NCI-H524 treated with DMSO at 0.1 percent for 48 hours (cell line): ENCODE measurements at places on chromosomes 5 and 9.
A peak's percentile ranks its signal among the peaks of the same experiment; 100 is the strongest.

GRCh38 chr5:135230251-135230925 is 168.6 kb downstream of the MACROH2A1 start:
- DNase-seq = no peak

GRCh38 chr5:37722236-37723161 is 117.3 kb downstream of the GDNF start:
- peak; percentile 96 for DNase-seq

DNA sequence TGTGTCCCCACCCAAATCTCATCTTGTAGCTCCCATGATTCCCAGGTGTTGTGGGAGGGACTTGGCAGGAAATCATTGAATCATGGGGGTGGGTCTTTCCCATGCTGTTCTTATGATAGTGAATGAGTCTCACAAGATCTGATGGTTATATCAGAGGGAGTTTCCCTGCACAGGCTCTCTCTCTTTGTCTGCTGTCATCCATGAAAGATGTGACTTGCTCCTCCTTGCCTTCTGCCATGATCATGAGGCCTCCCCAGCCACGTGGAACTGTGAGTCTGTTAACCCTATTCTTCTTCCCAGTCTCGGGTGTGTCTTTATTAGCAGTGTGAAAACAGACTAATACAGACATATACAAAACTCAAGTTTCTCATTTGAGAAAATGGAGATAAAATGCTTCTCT is 139.3 kb downstream of the FBXL7 start:
- DNase-seq = no peak

GRCh38 chr5:176944268-176944667 is 45.1 kb upstream of the HK3 start:
- DNase-seq = no peak

DNA sequence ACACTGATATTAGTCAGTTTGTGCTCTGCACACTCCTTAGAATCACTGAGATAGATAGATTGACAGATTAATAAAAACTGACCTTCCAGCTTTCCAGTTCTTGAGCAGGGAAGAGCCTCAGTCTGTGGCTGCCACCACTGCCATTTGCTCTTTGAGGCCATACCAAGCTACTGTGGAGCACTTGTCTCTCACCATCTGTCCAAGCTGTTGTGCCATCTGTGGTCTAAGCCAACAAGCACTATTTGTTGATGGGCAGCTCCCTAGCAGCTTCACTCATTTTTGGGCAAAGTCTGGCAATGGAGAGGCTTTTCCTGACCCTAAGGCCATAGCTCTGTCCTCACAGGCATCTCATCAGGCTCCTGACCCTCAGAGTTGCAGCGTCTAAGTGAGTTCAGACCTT is 30.4 kb downstream of the HTR1A start:
- peak; percentile 95 for DNase-seq

GRCh38 chr9:89154218-89154617 is 24.4 kb downstream of the SHC3 start:
- no peak for DNase-seq

DNA sequence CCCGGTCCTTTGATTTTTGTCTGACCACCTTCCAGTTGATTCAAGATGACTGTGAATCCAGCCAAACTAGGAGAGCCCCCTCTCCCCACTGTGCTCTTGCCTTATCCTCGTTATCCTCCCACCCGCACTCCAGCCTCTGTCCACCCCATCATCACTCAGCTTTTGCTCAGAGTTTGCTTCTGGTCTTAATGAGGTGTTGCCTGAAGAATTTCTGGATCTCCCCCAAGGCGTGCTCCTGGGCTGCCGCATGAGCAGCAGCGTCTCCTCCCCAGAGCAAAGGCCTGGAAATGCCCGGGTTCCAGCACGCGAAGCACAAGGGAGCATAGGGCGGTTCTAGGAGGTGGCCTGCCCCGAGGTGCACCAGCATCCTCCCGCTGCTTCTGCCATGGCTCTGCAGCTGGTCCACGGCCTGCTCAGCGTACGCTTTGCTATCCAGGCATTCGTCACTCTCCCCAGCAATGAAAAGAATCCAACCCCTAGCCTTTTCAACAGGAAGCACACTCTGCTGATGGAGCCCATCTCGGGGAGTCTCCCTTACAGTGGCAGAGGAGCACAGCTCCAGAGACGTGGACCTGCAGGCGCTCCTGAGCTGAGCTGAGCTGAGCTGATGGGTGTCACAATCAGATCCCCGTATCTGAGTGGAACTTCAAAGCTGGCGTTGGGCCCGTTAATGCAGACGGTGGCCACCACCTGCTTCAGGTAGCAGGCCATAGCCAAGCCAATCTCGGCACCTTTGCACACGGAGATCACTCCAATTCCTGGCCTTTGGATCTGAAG is 50.7 kb downstream of the BAAT start:
- no peak for DNase-seq

DNA sequence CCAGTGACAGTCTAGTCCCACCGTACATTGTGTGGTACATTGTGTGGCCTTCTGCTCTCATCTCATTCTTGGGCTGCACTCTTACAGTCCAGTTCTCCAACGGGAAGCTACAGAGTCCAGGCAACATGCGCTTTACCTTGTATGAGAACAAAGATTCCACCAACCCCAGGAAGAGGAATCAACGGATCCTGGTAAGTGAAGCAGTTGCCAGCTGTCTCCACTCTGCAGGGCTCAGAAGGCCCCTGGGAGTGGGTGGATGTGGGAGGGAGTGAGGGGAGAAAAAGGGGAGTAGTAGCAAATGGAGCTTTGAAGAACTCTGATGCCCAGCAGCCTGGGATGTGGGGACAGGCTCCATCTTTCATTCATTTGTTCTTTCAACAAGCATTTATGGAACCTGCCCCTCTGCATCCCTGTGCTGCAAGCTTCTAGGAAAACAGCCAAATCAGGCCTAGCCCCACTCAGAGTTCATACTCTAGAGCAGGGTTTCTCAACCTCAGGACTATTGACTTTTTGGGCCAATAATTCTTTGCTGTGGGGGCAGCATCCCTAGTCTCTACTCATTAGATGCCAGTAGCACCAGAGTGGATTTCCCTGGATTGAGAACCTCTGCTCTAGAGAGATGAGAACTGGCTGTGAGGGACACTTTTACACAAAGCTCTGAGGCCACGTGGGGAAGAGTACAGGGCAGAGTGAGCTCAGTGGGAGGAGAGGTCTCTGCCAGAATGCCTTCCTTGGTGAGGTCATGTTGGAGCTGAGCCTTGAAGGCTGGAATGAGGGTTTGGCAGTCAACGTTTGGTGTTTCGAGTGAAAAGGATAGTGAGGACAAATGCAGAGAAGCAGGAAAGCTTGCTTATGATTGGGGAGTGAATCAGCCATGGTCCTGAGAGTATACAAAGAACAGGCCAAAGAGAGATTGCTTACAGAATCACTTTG is 1.1 kb downstream of the POLR1E start:
- no peak for DNase-seq

- no peak for DNase-seq
Measured at GRCh38 chr5:35862126-35862525, 5.4 kb downstream of the IL7R start.

- DNase-seq = no peak
Measured at GRCh38 chr5:88551724-88552345, 283.2 kb upstream of the TMEM161B start.

- no peak for DNase-seq
Measured at GRCh38 chr5:80219391-80219790, 36.5 kb downstream of the SERINC5 start.

DNA sequence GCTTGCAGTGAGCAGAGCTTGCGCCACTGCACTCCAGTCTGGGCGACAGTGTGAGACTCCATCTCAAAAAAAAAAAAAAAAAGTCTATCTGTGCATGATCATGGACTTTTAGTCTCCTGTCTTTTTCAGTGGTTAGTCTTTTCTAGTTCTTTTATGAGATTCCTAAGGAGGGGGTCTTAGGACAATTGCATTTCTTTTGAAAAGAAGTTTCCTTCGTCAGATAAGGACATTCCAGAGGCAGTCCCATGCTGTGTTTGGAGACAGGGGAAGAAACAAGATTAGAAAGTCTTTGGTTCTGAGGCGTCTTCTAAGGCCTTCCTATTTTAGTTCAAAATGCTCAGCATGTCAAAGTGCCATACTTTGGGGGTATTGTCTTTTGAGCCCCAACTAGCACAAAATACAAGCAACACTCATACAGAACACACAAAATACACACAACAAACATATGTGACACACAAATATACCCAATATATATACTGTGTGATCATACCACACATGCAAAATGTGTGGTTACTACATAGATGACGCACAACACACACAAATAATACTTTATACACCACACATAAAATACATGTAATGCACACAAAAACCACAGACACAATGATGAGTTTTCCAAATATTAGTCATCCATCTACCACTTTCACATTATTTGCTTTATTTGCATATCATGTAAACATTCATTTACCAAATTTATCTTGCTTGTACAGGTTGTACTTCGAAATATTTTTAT is 394.5 kb downstream of the SPATA31D1 start:
- no peak for DNase-seq

DNA sequence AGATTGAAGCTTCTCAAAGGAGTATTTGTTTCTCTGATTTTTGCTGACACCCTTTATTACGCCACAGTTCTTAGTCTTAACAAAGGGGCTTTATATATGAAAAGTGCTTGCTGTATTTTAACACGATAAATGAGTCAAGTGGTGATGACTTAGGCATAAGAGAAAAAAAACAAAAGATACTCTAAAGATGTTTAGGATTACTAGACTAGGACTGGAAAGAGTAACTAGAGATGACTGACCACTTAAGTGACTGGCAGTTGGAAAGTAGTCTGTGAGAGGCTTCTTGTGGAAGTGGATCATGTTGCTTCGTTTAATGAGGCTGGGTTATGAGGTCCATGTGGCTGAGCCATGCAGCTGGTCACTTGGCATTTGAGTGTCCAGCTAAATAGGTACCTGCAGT is 69.4 kb upstream of the ACTBL2 start:
- DNase-seq = no peak

DNA sequence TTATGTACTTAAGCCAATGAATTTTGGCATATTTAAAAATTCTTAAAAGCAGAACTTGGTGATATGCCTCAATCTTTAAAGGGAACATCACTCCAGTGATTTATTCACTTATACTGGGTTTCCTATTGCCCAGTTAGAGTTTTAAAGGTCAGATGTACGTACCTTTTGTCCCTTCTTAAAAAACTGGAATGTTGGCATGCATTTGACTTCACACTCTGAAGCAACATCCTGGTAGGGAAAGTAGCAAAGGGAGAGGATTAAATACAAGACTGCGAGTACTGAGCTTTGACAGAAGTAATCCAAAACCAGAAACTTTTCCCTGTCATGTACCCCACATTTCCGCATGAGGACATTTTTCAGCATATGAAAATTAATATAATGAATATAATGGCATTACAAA is 11.7 kb downstream of the TXN start:
- DNase-seq = no peak

- DNase-seq = no peak
Measured at GRCh38 chr9:120080849-120081248, 499.1 kb downstream of the CDK5RAP2 start.

DNA sequence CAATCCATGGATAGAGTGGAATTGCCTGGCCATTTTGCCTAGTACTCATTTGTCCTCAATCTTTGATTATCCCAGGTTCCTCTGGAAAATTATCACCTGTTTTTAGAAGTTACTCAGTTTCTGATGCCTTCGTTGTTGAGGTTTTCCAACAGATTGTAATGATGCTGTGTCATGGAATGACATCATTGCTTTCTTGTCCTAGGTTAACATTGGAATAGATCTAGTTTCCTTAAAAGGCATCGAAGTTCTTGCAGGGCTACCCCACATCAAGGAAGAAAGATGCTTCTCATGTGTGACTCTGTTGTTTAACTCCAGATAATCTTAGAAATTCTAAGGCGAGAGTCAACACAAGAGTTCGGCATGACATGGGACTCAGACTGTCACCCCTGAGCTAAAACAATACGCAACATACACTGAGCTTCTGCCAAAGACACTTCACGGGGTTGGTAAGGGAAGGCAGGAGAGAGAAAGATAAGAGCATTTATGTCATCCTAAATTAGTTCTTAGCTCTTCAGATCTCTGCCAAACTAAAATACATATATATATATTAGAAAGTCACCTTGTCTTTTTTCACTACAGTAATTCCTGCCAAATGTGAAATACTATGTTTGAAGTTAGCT is 293.2 kb upstream of the WWC1 start:
- no peak for DNase-seq

DNA sequence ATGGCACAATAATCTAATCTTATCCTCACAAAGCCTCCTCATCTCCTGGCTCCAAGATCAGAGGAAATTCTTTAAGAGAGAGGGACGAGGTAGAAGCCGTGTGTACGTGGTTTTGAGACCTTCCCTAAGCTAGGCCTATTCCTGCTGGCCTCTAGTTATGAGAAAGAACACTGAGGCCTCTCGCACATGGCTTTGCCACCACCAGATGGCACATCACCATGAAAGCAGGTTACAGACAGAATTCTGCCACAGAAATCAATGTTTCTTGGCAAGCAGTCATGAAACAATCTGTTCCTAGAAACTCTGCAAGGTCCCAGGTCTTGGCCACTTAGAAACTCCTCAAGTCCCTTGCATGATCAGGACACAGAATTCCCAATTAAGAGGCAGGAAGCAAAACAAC is 268.2 kb upstream of the TAS2R1 start:
- DNase-seq = peak; percentile 74

DNA sequence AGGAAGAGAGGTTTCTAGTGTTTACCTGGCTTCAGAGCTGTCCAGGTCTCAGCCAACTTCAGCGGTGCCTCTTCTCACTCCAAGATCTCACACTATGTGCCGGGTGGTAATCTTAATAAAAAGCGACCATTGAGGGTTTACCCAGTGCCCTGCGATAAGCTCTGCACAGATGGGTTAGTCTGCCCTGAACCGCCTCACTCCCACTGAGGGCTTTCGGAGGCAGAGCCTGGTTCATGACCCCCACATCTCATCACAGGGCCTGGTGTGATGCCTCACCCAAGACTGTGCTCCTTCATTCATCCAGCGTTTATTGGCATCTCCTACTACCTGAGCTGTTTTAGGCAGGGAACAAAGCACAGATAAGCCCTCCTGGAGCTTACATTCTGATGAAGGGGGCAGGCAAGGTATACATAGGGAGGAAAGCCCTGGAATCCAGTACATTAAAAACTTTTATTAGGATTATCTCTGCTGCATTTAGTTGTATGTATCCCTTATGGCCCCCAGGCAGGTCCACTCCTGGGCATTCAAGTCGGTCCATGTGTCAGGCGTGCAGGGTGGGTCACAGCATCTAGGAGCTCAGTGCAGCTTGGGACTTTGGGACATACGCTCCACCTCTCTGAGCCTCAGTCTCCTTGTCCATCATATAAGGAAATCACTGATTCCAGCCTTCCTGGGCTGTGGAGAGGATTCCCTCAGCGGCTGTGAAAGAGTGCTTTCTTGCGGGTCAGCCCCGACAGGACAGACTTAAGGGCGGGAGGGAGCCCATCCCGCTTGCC is 613 bp upstream of the COL15A1 start:
- no peak for DNase-seq

- DNase-seq = no peak
Measured at GRCh38 chr5:33330426-33330825, 110.3 kb upstream of the TARS1 start.

GRCh38 chr9:115400796-115401195 is 282.8 kb upstream of the TNC start:
- DNase-seq = no peak

DNA sequence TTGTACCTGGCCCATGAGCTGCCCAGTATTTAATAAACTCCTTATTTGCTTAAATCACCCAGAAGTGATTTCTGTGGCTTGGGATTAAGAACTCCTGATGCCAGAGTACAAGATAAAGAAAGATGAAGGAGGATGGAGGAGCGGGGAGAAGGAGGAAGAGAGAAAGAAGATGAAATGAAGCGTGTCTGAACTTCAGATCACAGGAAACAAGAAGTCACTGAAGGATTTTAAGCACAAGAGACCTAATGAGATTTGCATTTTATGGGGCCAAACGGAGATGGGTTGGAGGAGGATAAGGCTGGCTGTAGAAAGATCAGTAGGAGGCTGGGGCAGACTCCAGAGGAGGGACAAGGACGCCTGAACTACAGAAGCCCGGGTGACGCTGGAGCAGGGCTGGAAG is 3.1 kb downstream of the EIF4E1B start:
- no peak for DNase-seq
